ENCODE measurements at places on chromosomes 6 and 20. TPM values are rescaled to one million over a fixed set of nuclear protein-coding genes. Genes with fewer than 3 reads are reported as not detected.

The TSBP1 gene
- not detected for total RNA-seq

The TAP1 gene
- total RNA-seq = 62.0 TPM

The PRDM1 gene
- total RNA-seq = 0.58 TPM

The NKAIN4 gene
- total RNA-seq = not detected

The GPX6 gene
- total RNA-seq = not detected

The SLC12A5 gene
- total RNA-seq = not detected

The RAB44 gene
- under 0.01 TPM for total RNA-seq

The TAGAP gene
- total RNA-seq = not detected

The NFS1 gene
- 28.0 TPM for total RNA-seq

The LPIN3 gene
- total RNA-seq = 7.9 TPM

The PXMP4 gene
- total RNA-seq = 5.6 TPM

The ZNF334 gene
- 2.5 TPM for total RNA-seq

The ACSS1 gene
- total RNA-seq = 6.8 TPM

The TFAP2D gene
- not detected for total RNA-seq

The TPX2 gene
- total RNA-seq = 86.1 TPM

The GMPR gene
- 8.1 TPM for total RNA-seq

The CST5 gene
- not detected for total RNA-seq

The CST1 gene
- 13.2 TPM for total RNA-seq

The KCNK15 gene
- total RNA-seq = 0.19 TPM

The KATNA1 gene
- 31.0 TPM for total RNA-seq

The OLIG3 gene
- not detected for total RNA-seq

The CAPN11 gene
- total RNA-seq = under 0.01 TPM

The SF3B5 gene
- 80.6 TPM for total RNA-seq

The SLC16A10 gene
- total RNA-seq = not detected

The CALHM4 gene
- 0.19 TPM for total RNA-seq
